ENCODE measurements at places on chromosomes 2 and 18.

- no peak for DNase-seq
These were observed 101.6 kb upstream of the HNMT start for GRCh38 chr2:137862651-137863050.

DNA sequence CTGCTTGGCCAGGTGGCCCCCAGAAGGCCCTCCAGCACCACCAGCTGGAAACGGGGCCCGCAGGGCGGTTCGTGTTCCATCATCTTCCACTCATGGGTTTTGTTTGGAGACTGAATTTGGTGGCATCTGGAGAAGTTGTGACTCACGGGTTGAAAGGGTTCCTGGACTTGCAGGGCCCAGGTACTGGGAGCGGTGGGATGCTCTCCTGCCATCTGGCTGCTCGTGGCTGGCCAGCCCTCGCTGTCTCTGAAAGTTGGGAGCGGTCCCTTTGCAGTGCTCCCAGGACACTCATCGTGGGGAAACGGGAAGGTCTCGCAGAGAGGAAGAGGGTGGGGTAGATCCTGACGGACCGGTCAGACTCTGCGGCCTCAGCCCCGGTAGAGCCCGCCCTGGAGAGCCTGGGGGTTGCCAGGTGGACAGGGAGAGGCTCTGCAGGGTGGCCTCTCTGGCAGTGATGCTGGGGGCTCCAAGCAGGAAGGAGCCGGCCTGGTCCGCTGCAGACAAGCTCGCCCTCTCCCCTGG is 47.5 kb downstream of the TWIST2 start:
- no peak for DNase-seq

GRCh38 chr2:227933884-227934283 is 62.5 kb downstream of the DAW1 start:
- DNase-seq = no peak

GRCh38 chr2:237558961-237559641 is 7.3 kb upstream of the PRLH start:
- DNase-seq = peak; percentile 87

DNA sequence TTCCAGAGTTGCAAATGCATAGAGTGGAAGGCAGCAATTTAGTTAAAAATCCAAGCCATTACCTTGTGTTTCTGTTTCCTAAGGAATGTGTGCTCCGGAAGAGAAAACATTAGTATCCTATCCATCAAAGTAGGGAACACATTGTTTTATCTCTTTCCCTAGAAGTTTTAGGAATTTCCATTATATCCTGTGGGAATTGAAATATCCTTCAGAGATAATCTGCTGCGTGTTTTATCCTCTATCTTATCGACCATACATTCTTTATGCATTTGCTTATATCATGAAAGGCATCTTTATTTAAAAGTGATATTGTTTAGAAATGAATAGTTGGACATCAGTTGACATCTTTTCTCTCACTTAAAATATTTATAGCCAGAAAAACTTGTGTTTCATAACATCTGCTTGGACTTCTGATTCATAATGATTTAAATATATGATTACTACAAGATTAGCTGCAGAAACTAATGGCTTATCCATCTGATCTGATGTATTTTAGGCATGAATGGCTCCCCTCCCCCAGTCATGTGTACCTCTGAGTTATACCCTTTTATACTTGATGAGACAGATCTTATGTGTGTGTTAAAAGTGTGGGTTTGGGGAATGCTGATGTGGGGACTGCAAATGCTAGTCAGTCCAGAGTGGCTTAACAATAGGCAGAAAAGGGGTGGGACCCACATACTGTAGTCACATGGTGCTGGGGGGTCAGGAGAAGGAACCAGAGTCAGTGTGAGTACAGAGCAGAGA is 136.2 kb upstream of the ARHGAP28 start:
- DNase-seq = no peak

DNA sequence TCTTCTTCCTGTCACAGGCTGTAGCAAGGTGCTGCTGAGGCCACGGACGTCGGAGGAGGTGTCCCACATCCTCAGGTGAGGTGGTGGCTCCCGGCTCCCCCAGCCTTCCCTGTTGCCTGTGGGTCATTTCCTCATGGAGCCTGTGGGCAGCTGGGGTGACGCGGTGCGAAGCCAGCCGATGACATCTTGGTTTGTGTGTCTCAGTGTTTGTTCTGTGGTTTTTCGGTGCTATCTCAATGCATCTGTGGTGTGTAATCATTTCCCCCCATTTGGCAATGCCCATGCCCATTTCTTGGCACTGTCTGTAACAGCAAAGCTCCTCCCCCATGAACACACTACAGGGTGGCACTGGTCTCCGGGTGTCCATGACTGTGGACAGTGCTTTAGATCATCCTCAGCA is 6.6 kb downstream of the D2HGDH start:
- peak; percentile 82 for DNase-seq

DNA sequence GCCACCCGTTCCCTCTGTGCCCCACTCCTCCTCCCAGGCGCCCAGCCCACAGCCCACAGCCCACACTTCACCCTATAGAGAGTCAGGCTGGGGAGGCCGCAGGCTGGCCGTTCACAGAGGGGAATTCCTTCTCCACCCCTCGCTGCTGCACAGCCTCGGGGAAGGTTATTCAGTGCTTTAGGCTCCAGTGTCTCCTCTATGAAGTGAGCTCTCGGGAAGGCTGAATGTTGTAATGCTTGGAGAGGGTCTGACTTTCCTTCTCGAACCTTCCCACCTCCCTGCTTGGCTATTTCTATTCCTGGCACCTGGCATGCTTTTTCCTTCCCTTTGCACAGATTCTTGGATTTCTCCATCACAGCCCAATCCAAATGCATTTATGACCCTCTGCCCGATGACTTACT is 62.5 kb upstream of the SMAD7 start:
- no peak for DNase-seq

GRCh38 chr2:148021059-148021861 is at the start of gene MBD5:
Gene MBD5, plus strand, starts transcription at chr2:148021091.
- peak; percentile 53 for DNase-seq

DNA sequence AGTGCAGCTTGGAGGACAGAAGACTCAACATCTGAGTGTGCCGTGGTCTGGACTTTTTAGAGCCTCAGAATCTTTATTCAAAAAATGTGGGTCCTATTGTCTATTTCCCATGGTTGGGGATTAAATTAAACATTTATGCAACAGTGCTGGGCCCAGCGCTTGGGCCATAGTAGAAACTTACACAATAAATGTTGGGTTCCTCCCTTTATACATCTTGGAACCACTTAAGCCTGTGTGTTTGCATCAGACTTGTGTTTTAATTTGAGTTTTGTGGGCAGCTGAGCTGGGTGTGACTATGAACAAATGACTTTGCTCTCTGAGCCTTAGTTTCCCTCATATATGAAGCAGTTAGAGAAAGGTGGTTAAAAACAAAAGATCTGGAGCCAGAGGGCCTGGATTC is 56.6 kb downstream of the THNSL2 start:
- no peak for DNase-seq

DNA sequence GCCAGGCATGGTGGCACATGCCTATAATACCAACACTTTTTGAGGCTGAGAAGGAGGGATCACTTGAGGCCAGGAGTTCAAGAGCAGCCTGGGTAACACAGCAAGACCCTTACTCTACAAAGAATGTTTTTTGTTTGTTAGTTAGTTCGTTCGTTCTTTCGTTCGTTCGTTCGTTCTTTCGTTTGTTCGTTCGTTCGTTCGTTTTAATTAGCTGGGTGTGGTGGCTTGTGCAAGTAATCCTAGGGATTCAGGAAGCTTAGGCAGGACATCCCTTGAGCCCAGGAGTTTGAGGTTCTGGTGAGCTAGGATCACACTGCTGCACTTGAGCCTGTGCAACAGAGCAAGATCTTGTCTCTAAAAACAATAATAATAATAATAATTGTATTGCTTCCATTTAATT is 98.7 kb downstream of the MARCO start:
- no peak for DNase-seq

DNA sequence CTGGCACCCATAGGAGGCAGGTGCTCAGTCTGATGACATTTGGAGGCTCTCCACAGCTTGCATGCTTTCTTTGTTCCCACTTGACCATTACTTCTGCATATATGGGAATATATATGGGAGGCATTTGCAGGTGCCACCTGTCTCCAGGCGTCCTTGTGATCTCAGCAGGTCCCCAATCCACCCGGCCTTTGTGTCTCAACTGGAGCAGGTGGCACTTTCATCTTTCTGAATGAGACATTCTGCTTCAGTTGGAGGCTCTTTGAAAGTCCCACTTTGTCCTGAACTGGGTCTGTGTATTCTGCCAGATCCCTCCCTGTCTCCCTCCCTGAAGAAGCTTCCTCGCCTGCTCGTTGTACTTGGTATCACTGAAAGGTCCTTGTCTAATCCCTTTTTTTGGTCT is 318.1 kb upstream of the EPAS1 start:
- DNase-seq = no peak

GRCh38 chr2:199462956-199463692 is 5.4 kb upstream of the SATB2 start:
- peak; percentile 73 for DNase-seq

Data from LHCN-M2 (cell line).